ENCODE measurements at places on chromosomes 5 and 9. TPM values are rescaled to one million over a fixed set of nuclear protein-coding genes. Genes with fewer than 3 reads are reported as not detected.

DNA sequence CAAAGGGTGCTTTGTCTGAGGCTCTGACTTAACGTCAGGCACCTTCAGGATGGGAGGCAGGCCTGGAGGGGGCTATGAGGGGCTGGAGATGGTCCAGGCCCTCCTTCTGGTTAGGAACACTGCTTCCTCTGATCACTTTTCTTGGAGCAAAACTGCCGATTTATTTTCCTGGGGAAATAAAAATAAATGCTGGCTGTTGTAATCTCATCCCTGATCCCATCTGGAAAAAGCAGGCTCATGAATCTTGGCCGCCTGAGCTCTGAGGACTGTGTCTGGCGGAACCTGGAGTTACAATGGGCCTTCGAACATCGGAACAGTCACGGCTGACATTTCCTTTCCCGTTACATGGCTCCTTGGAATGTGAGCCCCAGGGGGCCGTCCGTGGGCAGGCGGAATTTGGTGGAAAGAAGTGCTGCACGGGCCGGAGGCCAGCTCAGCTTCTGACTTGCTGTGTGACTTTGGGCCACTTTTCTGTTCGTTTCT is 157.8 kb downstream of the RGS3 start:
- peak; percentile 78 for DNase-seq

DNA sequence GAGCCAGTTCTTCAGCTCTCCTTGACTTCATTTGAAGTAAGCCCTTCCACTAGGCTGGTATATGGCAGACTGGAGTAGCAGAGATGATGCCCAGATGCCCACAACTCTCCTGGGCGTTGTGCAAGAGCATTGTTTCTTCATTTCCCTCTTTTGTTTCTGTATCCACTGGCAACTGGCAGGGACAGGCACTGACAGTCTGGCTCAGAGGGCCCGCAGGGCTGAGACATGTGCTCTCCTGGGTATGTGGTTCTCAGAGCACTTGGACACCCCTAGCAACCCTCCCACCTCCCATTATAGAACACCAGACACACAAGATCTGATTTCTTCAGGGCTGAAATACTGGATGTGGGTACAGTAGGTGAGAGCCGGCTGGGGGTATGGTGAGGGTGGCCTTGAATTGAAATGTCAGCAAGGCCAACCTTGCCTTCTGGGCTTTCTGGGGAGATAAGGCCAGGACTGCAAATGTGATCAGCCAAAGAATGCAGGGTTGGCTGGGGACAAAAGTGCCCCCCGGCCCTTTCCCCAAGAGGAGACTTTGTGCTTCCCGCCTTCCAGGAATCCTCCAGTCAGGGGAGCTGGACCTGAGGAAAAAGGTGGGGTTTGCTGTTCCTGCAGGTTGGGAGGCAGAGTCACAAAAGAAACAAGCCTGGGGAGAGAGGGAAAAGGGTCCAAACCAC is 28.6 kb upstream of the CTNNA1 start:
- DNase-seq = no peak

- no peak for DNase-seq
These were observed 9.7 kb downstream of the SERINC5 start for GRCh38 chr5:80246001-80246758.

DNA sequence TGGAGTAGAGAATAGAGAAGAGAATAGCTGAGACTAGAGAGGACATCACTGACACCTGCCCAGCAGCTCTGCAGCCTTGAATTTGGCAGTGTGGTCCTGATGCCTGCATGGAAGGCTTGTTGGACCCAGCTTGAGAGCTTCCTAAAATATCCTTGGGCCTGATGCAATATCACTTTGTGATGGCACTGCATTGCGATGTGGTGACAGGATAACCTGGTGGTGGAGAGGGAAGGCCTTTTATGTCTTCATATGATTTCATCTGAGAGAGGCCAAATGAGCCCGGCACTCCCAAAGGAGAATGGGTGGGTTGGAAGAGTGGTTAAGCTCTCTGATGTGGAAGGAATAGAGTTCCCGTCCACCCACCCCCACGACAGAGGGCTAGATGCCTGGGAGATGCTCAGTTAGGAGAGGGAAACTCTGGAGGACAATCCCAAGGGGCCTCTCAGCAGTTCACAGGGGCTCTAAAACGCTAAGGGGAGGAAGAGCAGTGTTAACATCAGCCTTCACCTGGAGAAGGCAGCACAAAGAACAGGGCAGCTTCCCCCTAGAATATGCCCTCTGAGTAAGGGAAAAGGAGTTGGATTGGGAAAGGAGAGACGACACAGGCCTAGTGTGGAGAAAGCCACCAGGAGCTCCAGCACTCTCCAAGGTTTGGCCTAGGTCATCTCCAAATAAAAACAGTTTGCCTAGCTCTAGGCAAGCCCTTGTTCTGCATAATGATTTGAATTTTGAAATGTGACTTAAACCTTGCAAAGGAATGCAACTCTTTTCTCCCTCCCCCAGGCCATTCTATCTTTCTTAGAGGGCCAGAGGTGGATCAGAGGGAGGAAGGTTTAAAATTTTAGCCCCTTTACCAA is 99.8 kb upstream of the SSBP2 start:
- DNase-seq = no peak

DNA sequence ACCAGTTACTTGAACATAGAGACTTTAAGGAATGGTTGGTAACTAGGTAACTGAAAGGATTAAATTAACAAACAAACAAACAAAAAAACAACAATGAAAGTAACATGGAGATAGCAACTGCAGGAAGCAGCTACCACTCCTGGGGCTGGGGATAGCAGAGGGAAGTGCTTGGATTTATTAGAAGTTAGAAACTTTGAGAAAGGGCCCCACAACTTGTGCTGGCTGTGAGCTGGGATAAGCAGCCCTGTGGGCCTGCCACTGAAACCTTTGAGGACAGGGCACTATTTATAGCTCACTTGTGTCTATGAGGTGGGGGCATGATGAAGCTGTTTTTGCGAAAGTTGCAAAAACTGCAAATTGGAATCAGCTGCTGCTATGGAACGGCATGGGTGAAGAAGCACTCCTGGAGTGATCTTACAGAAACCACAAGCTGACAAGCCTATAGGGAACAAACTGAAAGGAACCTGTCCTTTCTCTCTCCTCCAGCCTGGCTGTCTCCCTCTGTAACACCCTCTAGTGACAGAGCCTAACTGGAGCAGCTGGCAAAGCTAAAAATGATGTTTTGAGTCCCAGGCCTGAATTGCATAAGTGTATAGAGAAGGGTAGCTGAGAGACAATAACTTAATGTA is 91.4 kb upstream of the RANBP6 start:
- DNase-seq = peak; percentile 21

- DNase-seq = no peak
These were observed 147.9 kb downstream of the PLPPR1 start for GRCh38 chr9:101176384-101176783.

- no peak for DNase-seq
These were observed 60.3 kb downstream of the FOXD1 start for GRCh38 chr5:73388306-73388684.

GRCh38 chr5:1881731-1882336 is 891 bp downstream of the IRX4 start:
- DNase-seq = peak; percentile 68

DNA sequence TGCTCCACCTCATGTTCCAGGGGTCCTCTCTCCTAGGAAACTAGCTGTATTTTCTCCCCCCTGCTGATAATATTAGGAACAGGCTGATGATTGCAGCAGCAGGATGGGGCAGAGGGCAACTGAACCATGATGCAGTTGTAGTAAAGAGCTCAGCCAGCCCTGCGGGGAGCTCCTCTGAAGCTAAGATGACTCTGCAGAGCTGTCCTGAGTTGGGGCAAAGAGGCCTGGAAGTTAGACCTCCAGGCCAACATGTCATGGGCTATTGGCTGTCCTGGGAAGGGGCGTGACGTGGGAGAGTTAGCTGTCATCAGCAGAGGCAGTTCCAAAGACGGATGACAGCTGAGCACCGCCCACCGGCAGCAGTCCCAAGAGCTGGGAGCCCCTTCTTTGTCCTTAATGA is 6.6 kb upstream of the FBP1 start:
- no peak for DNase-seq

DNA sequence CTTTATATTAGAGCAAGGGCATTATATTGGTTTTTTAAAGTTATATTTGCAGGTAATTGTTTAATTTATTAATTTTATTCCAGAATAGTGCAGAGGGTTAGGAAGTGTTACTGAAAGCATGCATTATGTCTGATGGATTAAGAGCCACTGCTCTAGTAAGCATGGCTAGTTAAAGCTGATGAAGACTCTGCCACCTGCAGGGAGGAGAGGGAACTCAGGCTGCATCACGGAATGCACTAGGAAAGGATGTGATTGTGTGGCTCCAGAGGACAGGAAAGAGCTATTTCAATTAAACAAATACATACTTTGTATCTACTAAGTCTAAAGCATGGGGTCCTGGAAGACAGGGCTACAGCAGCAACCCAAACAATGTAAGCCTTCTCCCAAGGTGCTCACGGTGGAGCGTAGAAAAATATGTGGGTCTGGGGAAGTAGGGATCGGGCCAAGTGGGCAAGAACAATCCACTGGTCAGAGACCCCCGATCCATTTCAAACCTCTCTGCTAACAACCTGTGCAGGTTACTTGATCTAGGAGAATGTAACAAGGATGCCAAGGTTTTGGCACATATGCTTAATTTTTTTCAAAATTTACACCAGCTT is 15.3 kb upstream of the GRXCR2 start:
- DNase-seq = peak; percentile 44

DNA sequence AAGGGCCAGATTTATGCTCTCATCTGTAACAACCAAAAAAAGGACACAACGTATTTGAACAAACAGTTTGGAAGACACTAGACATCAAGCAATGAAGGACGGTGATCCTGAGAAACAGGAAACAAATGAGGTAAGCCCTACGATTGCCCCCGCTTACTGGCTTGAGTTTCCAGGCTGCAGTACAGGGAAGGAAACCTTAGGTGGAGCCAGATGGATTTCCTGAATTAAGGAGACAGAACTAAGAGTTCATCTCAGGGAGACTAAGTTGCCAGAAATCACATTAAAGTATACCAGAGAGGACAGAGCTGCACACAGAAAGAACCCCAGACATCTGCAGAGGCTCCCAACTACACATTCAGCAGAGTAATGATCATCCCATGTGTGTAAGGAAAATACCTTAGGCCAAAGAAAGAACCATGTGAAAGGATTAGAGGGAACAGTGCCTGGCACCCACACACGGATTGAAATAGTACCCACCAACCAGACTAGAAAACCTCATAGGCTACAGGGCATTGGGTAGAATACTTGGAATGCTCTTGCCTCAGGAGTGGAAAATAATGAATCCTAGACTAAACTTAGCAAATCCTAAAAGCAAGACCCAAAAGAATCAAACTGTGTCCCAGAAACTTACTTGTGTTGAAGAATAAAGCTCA is 99.3 kb upstream of the NIPBL start:
- peak; percentile 52 for DNase-seq

DNA sequence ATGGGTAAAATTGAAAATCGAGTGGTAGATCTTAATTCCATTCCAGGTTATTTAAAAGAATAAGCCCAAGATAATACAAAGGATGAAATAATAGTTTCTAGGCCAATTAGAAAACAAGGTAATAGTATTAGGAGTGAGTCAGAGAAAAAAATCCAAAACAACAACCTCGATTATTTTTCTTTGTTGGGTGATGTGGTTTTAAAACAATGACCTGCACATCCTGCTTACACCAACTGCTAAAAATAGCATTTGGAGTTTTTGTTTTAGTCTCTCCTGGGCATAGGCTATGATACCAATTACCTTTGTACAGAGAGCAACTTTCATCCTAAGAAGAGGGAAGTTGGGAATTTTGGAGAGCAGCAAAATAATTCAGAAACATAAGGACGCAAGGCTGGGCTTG is 101.7 kb upstream of the MYO10 start:
- DNase-seq = no peak

GRCh38 chr5:160231783-160232342 is 2.6 kb downstream of the FABP6 start:
- DNase-seq = no peak

- no peak for DNase-seq
These were observed 866.5 kb upstream of the DMAC1 start for GRCh38 chr9:8666060-8666459.

DNA sequence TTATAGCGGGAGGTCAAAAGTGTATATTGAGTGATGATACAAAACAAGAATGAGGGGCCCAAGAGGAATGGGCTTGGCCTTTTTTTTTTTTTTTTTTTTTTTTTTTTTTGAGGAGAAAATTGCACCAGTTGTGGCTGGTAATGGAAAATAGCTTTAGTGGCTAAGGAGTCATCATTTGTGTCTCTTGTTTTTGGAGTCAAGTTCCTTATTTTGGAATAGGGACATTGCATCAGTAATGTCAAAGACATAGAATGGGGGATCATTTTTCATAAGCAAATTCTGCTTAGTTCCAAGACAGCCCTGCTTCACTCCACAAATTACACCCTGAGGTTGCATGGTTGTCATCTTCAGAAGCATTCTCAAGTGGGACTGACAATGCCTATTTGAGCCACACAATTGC is 137.4 kb downstream of the STK32A start:
- DNase-seq = no peak

GRCh38 chr5:91049800-91050199 is 333.3 kb downstream of the ARRDC3 start:
- no peak for DNase-seq

GRCh38 chr5:131193106-131193505 is 22.4 kb downstream of the LYRM7 start:
- DNase-seq = no peak

DNA sequence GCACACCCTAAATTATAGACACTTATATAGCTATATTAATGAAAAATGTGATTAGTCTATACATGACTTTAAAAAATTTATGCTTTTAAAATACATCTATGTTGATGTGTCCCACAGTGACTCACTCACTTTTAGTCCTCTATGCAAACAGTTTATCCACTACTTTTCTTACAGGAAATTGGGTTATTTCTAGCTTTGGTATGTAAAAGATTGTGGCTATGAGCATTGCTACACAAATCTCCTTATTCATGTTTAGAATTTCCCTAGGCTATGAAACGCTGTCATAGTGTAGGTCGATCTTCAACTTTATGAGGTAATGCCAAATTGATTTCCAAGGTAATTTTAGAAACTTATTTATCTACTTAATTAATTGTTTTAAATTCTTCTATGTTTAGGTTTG is 687.4 kb downstream of the PRR16 start:
- DNase-seq = no peak

- DNase-seq = no peak
These were observed 229.9 kb upstream of the DAB2 start for GRCh38 chr5:39654715-39655114.

- no peak for DNase-seq
These were observed 3.7 kb downstream of the SIL1 start for GRCh38 chr5:139194486-139194885.

GRCh38 chr5:110460837-110461236 is 265.6 kb downstream of the TMEM232 start:
- no peak for DNase-seq

- no peak for DNase-seq
These were observed 661.8 kb upstream of the RGMB start for GRCh38 chr5:98111686-98112085.

- peak; percentile 42 for DNase-seq
These were observed 353.5 kb upstream of the RFX3 start for GRCh38 chr9:3879315-3879714.

GRCh38 chr9:134531220-134531970 is 110.2 kb upstream of the COL5A1 start:
- DNase-seq = no peak

The OTULINL gene
- 7.1 TPM for polyA plus RNA-seq

The PIP5K1B gene
- polyA plus RNA-seq = 9.4 TPM

The SLC6A19 gene
- polyA plus RNA-seq = 69.3 TPM

The PCDHB14 gene
- 2.0 TPM for polyA plus RNA-seq

The TMEM171 gene
- polyA plus RNA-seq = 17.7 TPM

The ANKRD33B gene
- polyA plus RNA-seq = 4.8 TPM

The FAM81B gene
- polyA plus RNA-seq = 2.3 TPM

The GABRA1 gene
- polyA plus RNA-seq = not detected

The TTC23L gene
- 0.39 TPM for polyA plus RNA-seq

The DIPK1B gene
- 22.6 TPM for polyA plus RNA-seq

The CDH12 gene
- 0.17 TPM for polyA plus RNA-seq

The CCL28 gene
- polyA plus RNA-seq = 2.3 TPM

The NHP2 gene
- 129 TPM for polyA plus RNA-seq

All from kidney (tissue), 22 donors.